ENCODE measurements at places on chromosomes 6 and 20. TPM values are rescaled to one million over a fixed set of nuclear protein-coding genes. Genes with fewer than 3 reads are reported as not detected.

Gene TAAR6
- not detected for total RNA-seq

Gene HLA-DRA
- total RNA-seq, result 195 TPM

Gene ARMH2
- not detected for total RNA-seq

Gene IFT52
- total RNA-seq, result 15.2 TPM

Gene RIPPLY2
- total RNA-seq, result not detected

Gene BPIFB1
- not detected for total RNA-seq

Gene CCDC170
- total RNA-seq, result 0.29 TPM

Gene OXT
- not detected for total RNA-seq

Gene MEP1A
- 0.30 TPM for total RNA-seq

Gene CAP2
- 2.9 TPM for total RNA-seq

Gene PNLDC1
- total RNA-seq, result 2.7 TPM

Gene SRSF12
- 0.36 TPM for total RNA-seq

Gene TBC1D22B
- total RNA-seq, result 19.6 TPM

Gene RAB44
- not detected for total RNA-seq

Gene MLN
- total RNA-seq, result not detected

Gene SCGN
- total RNA-seq, result not detected

Gene SLC26A8
- not detected for total RNA-seq
